AG09319 (cell line): ENCODE measurements at places on chromosomes 5 and 9.

GRCh38 chr9:90822866-90823265 lies 21.2 kb downstream of the SYK start:
- DNase-seq, result no peak

- DNase-seq, result no peak
These were observed 455 bp downstream of the KIF20A start for GRCh38 chr5:138179277-138179857.

- DNase-seq, result no peak
These were observed 7.0 kb downstream of the STOM start for GRCh38 chr9:121362813-121363621.

- DNase-seq, result no peak
These were observed 19.2 kb downstream of the OBP2B start for GRCh38 chr9:133189826-133190225.

DNA sequence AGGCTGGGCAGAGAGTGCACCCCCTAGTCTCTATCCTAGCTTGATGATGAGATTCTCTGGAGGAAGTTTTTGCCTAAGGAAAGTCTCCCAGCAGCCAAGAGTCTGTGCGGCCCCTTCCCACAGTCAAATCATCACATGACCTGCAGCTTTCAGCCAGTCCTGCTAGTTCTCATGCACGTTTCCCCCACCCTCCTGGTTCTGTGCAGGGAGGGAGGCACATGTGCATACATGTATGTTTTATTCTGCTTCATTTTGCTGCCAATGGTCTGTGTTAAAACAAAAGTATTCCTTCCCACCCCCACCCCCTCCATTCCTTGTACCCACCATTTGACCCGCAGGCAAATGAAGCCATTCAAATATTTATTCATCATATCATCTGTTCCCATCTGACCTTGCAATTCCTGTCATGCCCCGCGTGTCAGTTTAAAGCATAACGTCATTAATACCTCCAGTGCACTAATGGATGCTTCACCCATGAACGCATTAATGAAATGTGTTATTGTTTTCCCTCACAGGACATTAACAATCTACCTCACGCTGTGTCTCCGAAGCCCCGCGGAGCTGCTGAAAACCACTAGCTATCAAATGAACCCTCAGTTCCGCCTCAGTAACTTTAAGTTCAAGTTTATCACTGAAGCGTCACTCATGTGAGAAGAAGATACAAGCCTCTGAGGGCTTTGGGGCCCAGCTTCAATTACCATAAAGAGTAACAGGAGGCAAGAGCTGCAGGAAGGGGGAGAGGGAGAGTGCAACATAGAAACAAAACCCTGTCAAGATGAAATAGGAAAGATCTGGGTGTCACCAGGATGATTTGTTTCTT lies 139.6 kb downstream of the RASEF start:
- DNase-seq, result no peak

DNA sequence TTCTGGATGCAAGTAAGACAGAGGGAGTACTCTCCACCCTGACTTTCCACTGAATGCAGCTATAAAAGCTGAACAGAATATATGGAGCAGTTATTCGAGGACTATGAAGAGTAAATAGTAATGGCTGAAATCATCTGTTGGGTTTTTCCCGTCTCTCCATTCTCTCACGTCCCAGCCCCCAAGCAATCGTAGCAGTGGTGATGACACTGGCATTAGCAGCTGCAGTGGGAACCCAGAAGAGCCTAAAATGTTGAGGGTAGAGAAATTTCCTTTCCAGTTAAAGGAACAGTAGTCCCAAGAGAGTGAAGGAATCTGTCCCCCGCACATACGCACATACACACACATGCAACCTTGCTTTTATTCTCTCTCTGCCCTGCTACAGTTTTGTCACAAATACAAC lies 33.2 kb downstream of the MED27 start:
- no peak for DNase-seq

- no peak for DNase-seq
These were observed 90.4 kb downstream of the MVB12B start for GRCh38 chr9:126417043-126417442.

DNA sequence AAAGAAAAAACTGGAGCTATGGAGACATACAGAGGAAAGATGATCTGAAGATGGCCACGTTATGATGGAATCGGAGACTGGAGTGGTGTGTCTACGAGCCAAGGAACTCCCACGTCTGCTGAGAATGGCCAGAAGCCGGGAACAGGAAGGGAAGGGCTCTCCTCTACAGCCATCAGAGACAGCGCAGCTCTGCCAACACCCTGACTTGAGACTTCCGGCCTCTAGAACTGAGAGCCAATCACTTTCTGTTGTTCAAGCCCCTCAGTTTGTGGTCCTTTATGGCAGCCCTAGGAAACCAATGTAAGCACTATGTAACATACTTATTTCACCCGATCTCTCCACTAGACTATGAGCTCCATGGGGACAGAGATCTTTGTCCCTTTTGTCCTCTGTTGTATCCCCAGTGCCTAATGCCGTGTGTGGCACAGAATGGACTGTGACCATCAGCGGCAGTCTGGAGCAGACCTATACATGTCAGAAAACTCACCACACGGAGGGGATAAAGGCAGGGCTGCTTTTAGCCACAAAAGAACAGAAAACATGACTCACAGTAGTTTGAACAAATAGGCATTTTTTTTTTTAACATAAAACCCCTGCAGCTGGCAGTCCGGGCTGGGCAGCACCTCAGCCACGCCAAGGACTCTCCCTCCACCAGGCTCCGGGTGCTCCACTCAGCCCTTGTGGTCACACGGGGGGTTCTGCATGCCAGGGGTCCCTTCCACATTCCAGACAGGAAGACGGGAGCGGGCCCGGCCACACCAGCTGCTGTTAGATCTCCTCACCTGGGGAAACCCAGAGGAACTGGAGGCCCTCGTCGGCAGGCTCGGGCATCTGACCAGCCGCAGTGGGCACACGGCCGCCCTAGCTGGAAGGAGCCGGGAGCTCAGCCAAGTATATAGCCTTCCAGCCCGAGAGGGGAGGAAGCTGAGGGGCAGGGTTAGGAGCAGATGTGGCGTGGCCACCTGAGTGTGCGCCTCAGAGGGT lies 16.1 kb upstream of the MXD3 start:
- no peak for DNase-seq

DNA sequence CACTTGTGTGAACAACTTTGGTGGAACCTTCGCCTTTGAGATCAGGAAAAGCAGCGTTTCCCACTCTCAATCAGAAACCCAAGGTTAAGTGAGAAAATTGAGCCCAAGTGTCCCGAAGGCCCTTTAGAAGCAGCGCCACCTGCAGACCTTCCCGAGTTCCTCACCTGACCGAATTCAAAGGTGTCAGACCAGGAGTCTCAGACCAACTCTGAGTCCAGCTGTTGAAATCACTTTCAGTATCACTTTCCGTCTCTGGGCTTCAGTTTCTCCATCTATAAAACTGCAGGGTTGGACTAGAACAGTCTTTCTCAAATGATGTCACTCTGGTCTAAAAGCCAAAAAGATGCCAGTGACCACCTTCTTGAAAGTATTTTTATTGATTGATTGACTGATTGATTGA lies 31.7 kb upstream of the GRHPR start:
- no peak for DNase-seq
